ENCODE measurements at places on chromosomes 3 and 15. TPM values are rescaled to one million over a fixed set of nuclear protein-coding genes. Genes with fewer than 3 reads are reported as not detected.

DNA sequence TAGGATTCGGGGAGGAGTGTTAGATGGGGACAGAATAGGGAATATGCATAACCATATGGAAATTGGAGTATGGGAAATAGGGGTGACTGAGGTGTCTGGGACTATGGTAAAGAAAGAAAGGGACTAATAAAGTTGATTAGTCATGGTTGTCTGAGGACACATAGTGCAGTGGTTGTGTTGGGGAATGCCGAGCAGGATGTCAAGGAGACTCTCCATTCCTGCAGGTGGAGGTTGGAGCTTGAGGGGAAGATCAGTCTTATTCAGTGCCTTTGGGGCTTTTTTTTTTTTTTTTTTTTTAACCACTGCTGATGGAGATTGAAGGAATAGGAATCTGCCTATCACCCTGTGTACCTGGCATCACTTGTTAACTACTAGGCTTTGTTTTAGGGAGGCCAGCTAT is 10.8 kb downstream of the NMD3 start:
- no peak for DNase-seq

- DNase-seq, result no peak
Observed at GRCh38 chr3:122893754-122894668, 99.1 kb downstream of the SLC49A4 start.

- no peak for DNase-seq
Observed at GRCh38 chr3:157285141-157285540, 125.2 kb upstream of the CCNL1 start.

- no peak for DNase-seq
Observed at GRCh38 chr3:101069901-101070798, 76.9 kb upstream of the ABI3BP start.

Gene GPX1
- 128 TPM for polyA plus RNA-seq

Gene GNAT1
- not detected for polyA plus RNA-seq

Gene ADAM10
- polyA plus RNA-seq, result 225 TPM

Gene CKMT1A
- polyA plus RNA-seq, result 3.5 TPM

Gene IGDCC3
- 9.4 TPM for polyA plus RNA-seq

All from left renal cortex interstitium (tissue), 4 donors.